HAP-1 (cell line): ENCODE measurements at places on chromosomes 5 and 9.
A peak's percentile ranks its signal among the peaks of the same experiment; 100 is the strongest.

GRCh38 chr5:150353032-150353675 is 4.3 kb upstream of the TCOF1 start:
- DNase-seq = peak; percentile 53

GRCh38 chr9:23700359-23700758 is 125.7 kb downstream of the ELAVL2 start:
- no peak for DNase-seq

DNA sequence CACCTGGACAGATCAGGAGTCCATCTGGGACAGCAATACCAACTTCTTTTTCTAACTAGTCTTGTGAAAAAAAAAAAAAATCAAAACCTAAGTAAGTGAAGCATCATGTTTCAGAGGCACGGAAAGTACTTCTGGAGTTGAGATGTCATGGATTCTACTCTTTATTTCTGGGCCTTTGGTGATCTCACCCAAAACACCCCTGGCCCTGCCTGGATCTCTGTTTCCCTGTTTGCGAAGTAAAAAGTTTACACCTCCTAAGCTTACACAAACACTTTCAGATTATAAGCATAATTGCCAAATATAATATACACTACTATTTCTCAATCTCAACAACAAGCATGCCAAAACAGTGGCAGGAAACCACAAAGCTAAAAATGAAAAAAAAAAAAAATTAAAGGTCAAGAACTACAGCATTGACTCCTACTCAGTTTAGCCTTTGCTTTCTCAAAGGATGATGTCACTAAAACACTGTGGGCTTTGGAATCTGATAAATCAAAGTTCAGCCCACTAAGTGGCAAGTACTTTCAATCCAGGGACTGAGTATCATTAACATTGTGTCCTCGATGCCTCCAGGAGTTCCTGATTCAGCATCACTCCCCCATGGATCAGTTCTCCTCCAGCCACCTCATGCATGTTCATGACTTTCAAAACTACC is 291.9 kb downstream of the NFIB start:
- DNase-seq = no peak

DNA sequence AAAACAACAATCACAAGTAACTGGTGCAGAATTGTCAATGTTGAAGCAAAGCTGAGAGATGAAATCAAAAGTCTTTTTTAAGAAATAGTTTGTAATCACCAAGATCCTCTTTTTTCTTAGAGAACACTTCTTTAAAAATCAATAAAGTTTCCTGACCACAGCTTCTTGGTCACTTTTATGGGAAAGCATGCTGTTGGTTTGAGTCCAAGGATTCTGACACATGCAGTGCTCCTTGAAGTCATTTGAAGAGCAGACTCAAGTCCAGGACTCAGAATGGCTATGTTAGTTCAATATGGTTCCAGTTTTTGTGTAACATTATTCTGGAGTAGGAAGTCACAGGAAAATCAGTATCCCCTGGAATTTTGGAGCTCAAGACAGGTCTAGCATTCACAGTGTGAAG is 480.6 kb downstream of the NR2F1-AS1 start:
- DNase-seq = no peak

DNA sequence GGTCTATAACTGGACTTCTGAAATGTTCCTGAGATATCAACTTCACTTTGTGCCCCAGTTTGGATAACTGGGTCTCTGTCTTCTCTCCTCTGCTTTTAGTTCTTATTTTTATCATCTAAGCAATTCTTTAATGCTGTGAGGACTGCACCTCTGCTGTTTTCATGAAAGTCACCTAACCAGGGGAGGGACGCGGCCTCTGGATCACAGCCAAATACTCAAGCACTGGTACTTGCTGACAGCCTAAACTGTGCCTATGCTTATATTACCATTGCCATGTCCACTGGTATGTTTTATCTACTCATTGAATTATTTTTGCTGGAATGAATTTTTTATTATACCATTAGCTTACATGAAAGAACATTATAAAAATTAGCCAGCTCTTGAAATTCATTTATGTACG is 674.0 kb downstream of the DMRTA1 start:
- DNase-seq = no peak

GRCh38 chr9:136024286-136024685 is 63.1 kb upstream of the UBAC1 start:
- no peak for DNase-seq

DNA sequence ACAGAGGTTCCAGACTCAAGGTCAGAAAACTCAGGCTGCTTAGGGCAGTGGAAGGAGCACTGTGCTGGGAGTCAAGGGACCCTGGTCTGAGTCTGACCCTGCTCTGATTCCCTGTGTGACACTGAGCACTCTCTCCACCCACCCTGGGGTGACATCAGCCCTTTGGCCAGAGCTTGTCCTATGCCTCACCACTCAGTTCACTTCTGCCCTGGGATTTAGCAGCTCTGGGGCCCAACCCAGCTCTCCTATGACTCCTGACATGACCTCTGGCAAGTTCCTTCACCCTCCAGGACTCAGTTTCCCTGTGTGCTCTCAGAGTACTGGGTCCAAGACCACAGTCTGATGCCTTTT is 63.9 kb downstream of the FAM114A2 start:
- DNase-seq = no peak

- DNase-seq = no peak
These were observed 500.7 kb downstream of the TLE4 start for GRCh38 chr9:80072451-80072850.

DNA sequence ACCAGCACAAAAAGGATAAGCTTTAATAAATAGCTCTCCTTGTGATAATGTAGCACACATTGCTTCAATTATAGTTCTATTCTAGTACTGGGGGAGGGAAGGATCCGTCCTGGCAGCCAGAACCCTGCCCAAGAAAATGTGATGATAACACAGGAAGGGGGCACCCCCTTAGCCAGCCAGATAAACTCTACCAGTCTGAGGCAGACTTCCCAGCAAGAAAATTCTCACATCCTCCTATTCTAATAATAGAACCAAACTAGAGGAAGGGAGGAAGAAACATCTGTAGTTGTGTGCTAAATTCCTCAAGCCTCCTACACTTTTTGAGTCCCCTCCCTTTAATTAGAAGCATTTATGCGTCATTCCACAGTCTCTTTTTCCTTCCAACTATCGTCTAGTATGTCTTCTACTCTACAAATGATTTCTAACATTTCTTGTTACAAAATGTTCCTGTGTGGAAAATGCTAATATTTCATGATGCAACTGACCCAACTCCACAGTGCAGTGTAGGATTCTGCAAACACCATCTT is 261.0 kb downstream of the SEMA5A start:
- no peak for DNase-seq

DNA sequence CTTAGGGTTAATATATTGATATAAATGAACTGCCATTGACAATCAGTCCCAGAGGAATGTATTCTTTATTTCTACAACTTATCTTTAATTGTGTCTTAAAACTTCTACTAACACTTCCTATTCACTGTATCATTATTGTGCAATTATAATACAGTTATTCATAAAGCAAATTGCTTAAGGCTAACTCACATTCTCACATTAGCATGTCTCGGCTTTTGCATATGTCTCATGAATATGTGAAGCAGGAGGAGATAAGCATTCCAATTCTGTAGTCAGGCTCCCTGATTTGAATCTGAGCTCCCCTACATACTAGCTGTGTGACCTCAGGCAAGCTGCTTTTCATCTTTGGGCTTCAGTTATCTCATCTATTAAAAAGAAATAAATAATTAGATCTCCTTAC is 45.4 kb downstream of the PLGRKT start:
- DNase-seq = no peak

DNA sequence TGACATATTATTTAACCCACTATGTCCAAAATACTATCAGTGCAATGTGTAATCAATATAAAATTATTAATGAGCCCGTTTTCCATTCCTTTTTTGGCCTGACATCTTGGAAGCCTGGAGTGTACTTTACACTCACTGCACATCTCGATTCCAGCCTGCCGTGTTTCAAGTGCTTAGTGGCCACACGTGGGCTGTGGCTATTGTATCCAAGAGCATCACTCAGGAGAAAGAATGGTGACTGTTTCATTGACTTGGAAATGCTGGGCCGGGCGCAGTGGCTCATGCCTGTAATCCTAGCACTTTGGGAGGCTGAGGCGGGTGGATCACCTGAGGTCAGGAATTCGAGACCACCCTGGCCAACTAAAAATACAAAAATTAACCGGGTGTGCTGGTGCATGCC is 54.5 kb downstream of the CFAP77 start:
- DNase-seq = no peak

DNA sequence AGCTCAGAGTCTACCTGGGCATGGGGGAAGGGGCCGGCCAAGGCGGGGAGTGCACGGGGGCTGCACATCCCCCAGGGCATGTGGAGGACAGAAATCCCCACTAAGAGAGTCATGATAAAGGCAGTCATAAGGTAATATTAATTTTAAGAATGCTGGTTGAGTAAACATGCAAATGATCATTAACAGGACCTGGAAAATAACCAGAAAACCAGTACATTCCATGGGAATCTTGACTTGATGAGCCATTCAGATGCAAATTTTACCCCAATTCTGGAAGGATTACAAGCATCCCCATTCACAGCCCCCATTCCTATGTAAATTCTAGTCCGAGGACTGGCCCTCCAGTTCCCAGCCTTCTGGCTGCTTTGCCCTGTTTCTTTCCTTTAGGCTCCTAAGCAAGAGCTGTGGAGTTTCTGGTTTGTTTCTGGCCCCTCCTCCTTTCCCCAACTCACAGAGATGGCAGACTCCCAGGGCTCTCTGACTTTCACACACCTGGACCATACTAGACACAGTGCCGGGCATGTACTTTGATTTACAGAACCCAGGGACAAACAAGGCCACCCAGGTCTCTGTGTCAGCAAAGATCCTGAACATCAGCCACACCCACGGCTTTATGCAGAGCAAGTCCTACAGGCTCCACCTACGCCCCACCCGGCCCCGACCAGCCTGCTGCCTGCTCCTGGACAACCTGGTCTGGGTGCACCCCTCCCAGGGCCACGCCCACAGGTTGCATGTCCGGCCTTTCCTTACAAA is 62.7 kb downstream of the SEMA4D start:
- peak; percentile 95 for DNase-seq

- no peak for DNase-seq
These were observed 24.9 kb downstream of the PCDHGC5 start for GRCh38 chr5:141513627-141514329.

GRCh38 chr5:124660229-124661093 is 86.0 kb downstream of the ZNF608 start:
- DNase-seq = no peak

GRCh38 chr9:34651876-34652601 is at the start of gene IL11RA:
IL11RA (plus strand) TSS chr9:34652185; CDS start chr9:34655218, 3,033 bp downstream.
- peak; percentile 41 for DNase-seq

DNA sequence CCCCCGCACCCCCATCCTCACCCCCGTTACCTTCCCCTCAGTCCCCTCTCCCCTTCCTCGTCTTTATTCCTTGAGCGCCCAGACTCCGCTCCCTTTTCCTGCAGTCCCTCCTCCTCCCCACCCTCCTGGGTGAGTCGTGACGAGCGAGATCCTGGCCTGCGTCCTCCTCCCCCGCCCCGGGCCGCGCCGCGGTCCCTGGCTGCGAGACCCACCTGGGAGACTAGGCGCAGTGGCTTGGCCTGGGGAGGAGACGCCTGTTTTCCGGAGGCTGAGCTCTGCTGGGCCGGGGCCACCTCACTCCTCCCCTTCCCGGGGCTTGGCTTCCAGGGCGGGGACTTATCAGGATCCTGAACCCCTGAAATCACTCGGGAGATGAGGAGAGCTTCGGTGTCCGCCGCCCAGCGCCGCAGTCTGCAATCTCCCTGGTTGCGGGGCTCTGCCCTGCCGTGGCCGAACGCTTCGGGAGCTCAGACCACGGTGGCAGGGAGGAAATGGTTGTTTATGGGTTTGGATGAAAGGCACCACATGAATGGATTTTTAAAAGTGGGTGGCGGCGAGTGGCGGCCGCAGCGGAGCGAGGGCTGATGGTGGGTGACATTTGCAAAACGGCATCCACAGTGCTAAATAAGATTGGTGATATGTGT is 984 bp downstream of the STXBP1 start:
- peak; percentile 24 for DNase-seq

DNA sequence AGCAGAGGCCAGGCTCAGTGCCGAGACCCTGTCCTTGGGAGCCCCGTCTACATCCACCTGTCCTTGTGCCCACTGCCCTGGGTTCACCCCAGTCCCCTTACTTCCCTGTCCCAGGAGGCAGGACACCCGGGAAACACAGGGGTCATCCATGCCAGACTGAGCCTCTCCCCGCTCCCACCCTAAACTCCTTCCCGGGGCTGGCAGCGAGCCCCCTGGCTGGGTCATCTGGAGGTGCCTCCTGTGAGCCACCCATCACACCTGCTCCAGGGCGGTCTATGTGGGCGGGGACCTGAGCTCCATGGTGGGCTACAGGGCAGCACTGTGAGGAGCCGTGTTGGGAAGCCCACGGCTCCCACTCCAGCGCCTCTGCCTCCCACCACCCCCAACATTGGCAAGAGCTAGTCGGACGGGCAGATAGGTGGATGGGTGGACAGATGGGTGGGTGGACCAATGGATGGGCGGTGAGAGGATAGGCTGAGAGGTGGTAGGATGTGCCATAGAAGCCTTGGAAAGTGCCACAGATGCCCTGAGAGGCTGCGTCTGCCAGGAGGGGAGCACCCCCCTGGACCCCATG is 42.5 kb upstream of the RXRA start:
- no peak for DNase-seq

- no peak for DNase-seq
These were observed 95.0 kb downstream of the NR6A1 start for GRCh38 chr9:124676159-124676551.

DNA sequence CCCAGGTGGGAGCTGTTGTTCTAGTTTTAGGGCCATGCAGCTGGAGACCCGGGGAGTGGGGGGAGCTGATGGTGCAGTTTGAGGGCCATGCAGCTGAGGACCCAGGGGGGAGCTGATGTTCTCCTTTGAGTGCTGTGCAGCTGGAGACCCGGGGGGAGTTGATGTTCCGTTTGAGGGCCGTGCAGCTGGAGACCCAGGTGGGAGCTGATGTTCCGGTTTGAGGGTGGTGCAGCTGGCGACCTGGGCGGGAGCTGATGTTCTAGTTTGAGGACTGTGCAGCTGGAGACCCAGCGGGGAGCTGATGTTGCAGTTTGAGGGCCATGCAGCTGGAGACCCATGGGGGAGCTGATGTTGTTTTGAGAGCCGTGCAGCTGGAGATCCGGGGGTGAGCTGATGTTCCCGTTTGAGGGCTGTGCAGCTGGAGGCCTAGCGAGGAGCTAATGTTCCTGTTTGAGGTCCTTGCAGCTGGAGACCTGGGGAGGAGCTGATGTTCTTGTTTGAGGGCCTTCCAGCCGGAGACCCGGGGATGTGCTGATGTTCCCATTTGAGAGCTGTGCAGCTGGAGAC is 14.6 kb downstream of the PDCD6 start:
- DNase-seq = no peak

- DNase-seq = no peak
These were observed 16.1 kb downstream of the ARPC5L start for GRCh38 chr9:124878021-124878420.

DNA sequence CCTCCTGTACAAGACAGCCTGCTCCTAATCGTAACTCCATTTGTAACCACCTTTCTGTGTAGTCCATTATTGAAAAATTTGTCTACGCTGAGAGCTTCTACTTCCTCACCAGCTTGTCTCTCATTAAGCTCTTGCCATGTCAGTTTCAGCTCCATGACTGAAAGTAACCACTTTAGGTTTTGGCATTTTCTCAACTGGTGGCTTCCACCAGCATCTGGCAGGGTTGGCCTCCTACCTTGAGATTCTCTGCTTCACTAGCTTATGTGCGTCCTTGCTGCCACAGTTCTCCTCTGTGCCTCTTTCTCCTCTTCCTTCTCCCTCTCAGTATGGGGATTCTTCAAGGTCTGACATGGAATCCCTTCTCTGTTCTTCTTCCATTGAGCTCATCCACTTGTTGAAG is 31.8 kb downstream of the F2RL2 start:
- no peak for DNase-seq

- DNase-seq = peak; percentile 58
These were observed 6.1 kb upstream of the MOB3B start for GRCh38 chr9:27535701-27536118.

GRCh38 chr9:35847792-35848572 is 19.0 kb downstream of the TMEM8B start:
- no peak for DNase-seq
